MV-4-11 (cell line): ENCODE measurements at places on chromosomes 11 and 22.
A peak's percentile ranks its signal among the peaks of the same experiment; 100 is the strongest.

GRCh38 chr11:120655589-120655988 is 144.0 kb downstream of the GRIK4 start:
- no peak for DNase-seq

GRCh38 chr11:107549253-107549953 is 16.1 kb downstream of the ALKBH8 start:
- peak; percentile 17 for DNase-seq

DNA sequence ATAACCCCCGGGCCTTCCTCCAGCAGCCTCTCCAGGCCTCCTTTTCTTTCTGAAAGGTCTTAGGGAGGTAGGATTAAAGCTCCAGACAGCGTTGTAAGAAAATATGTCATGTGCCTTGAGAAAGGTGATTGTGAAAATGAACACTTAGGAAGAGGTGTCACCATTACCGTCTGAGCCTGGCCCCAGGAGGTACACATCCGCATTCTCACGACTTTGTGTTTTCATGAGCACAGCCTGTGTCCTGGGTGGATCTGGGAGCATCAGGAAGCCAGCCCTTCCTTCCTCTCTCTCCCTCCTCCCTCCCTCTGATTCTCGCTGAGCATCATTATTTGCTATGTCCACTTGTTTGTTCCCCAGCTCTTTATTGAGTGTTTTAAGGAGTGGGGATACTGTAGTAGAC is 105.1 kb upstream of the CRYBB3 start:
- DNase-seq, result no peak

DNA sequence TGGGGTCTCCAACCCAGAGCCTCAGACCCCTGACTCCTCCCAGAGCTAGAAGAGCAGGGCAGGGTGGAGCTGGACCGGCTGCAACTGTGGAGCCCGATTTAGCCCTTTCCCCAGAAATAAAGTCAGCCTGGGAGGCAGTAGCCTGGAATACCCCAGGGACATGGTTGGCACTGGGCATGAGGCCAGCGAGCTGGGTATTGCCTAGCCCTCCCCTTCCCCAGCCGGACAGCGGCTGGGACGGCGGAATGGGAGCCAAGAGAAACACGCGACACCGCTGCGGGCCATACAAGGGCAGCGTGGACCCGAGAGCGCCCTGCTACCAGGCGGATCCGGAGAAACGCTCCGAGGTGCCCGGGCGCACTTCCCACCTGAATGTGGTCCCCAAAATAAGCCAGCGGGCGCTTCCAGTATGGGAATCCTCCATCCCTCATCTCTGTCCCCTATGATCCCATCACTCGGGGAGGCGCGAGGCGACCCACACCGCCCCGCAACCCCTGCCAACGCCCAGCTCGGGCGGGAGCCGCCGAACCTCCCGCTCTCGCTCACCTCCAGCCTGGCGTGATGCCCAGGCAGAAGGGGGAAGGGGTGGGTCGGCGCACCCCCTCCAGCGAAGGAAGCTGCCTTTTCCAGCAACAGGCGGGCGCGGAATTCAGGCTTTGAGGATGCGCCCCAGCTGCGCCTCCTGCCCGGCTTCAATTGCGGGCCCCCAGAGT is 758 bp downstream of the MCAM start:
- DNase-seq, result no peak

DNA sequence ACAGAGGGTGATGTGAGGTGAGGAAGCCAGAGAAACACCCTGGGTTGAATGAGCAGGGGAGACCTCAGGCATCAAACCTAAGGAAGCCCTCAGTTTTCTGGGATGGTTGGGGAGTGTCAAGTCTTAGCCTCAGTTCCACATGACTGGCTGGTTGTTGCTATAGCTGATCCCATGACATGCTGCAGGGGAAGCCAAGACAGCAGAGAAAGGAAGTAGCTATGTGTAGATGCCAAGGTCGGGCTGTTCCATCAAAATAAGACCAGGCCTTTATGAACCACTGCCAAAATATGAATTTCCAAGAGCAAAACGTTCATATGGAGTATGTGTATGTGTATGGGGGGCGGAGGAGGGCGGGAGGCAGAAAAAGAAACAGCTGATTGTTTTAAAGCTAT is 11.6 kb downstream of the CD59 start:
- DNase-seq, result no peak

DNA sequence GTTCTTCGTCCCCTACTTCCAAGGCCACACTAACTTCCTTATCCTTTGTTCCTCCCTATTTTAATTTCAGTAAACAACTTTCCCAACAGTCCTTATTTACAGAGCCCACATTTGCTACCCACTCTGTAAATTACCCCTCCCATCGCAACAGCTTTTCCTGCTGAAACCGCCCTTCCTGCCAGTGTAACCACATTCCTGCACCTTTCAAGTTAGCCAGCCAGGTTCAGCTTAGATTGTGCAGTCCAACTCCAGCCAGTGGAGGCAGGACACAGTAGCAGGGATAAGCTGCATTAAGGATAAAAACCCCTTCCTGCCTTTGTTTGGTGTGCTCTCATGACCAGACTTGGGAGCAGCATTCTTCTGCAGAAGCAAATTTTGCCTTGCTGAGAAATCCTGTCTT is 768.3 kb upstream of the ARHGAP42 start:
- DNase-seq, result no peak

DNA sequence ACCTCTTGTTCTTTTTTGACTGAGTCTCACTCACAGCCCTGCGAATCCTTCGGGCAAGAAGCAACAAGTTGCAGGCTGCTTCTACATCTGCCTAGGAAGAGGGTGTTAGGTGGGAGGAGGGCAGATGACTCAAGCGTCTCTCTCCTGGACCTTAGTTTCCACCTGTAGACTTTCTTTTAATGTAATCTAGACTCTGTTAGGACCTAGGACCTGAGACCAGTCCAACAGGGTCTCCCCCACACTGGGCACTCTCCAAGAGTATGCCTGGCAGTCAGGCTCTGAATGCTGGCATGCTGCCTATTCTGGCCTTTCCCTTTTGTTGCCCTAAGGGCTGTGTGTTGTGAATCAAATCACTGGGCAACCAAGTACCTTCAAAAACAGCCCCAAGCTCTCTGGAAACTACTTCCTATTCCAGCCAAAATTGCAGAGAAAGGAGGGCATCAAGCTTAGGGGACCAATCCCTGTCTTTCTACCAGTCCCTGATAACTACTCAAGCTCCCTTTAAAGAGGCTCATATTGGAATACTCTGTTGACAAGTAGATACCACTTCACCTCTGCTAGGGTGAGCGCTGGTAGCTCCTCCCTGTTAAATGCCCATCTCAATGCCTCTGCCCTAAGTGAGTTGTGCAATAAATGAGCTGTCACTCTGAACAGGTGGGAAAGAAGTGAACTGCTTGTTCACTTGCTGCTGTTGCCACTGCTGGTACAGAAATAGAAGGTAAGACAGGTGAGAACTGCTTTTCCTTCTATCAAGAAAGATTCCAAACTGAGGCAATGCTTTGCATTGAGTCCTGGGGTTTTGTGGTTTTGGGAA is at the start of gene BBOX1:
BBOX1 (plus strand) TSS at position 514 of the 814 bp plus-strand sequence. CDS start 14,616 bp downstream, outside the sequence.
- no peak for DNase-seq

DNA sequence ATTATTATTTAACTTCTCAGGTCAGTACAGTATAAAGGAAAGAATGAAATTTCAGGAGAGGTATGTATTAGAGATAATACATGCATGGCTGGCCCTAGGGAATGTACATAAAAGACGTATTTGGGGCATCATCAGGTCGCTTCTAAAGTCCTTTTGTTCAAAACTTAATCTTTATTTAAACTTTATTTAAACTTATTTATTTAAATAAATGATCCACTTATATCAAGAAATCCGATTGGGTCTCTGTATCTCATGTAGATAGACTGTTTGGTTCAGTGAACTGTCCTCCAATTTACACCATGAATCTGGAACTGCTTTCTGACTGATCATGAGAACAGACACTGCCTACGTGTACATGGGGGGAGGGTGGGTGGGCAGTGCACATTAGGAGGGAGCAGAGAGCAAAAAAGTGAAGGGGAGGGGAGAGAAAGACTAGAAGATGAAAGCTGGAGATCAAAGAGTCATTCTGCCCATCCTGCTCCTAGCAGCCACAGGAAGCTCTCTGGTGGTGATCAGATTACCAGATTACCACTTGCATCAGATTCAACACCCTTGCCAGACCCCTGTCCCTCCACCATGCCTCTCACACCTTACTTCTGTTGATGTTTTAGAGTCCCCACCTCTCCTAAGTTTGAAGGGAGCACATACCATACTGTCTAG is 92.1 kb upstream of the MTMR2 start:
- no peak for DNase-seq

DNA sequence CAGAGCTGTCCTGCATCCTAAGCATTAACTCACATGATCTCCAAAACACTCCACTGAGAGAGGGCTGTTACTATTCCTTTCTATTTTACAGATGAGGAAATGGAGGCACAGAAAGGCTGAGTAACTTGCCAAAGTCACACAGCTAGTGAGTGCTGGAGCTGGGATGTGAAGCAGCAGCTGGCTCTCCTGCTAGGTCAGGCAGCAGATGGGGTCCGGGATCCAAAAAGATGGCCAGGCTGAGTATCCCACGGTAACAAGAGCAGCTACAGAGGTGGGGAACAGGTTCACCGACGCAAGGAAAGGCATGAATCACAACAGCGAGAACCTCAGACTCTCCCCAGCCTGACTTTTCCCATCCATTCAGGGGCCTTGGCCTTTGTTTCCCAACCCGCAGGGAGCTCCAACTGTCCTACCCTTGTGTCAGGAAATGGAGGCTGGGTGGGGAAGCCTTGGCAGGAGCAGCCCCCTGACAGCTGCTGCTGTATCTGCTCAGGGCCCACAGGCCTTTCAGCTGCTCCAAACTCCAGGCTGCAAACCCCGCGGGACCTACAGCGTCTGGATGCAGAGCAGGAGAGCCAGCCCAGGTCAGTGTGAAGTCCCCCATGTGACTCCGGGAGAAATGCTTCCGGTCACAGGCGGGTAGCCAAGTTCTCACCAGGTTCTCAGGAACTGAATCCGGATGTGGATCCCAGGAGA is 29.5 kb downstream of the DKK3 start:
- DNase-seq, result no peak

DNA sequence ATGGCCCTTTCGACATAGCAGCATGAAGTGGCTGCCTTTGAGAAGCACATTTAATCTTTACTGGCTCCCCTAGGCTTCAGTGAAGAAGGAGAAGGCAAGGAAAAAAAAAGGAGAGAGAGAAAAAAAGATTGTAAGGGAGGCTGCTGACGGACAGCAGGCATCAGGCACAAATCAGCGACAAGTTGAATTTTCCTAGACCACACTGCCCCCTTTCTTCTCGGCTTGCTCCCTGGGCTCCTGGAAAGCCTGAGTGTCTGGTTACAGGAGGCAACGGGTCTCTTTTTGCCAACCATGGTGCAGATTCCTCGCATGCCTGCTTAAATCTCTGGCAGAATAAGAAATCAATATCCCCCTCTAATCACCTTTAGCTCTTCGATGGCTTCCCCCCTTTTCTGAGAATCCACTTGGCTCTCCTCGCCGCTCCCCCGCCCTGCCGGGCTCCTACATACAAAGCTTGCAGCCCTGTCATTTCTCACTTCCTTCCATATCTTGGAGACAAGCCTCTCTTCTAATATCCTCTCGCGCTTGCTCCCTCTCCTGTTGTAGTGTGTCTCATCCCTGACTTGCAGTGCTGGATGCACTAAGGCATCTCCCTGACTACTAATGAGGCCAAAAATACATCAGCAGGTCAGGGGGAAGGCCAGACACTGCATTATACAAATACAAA is 14.3 kb downstream of the BLID start:
- no peak for DNase-seq

DNA sequence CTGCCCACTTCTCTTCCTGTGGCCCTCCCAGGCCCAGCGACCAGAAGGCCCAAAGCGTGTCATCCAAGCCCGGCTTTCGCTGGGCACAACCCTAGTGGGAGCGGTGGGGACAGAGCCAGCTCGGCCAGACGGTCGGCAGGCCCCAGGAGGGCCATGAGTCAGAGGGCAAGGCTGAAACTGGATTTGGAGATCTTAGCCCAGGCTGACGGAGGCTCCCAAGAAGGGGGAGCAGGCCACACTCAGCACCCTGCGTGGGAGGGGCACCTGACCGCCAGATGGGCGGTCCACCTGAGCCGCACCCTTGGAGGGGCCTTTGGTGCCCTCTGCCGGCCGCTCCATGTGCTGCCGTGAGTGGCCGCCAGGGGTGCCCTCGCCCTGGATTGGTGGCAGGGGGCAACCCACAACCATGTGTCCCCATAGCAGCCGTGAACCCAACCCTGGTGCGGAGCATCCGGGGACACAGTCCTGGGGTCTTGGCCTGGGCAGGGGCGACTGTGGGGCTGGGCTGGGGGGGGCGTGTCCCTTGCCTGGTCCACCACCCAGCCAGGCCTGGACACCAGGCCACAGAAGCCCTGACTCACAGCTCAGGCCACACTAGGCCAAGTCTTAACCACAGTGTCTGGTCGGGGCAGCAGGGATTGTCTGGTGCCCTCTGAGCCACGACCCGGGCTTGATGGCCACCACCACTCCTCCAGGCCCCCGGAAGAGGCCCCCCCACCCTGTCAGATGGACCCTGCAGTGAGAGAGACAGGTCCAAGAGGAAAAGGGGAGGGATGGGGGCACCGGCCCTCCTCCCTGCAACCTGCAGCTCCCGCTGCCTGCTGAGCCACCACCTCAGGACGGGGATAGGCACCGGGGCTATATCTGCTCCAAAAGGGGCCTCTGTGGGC is 19.2 kb upstream of the TALDO1 start:
- DNase-seq, result peak; percentile 73

DNA sequence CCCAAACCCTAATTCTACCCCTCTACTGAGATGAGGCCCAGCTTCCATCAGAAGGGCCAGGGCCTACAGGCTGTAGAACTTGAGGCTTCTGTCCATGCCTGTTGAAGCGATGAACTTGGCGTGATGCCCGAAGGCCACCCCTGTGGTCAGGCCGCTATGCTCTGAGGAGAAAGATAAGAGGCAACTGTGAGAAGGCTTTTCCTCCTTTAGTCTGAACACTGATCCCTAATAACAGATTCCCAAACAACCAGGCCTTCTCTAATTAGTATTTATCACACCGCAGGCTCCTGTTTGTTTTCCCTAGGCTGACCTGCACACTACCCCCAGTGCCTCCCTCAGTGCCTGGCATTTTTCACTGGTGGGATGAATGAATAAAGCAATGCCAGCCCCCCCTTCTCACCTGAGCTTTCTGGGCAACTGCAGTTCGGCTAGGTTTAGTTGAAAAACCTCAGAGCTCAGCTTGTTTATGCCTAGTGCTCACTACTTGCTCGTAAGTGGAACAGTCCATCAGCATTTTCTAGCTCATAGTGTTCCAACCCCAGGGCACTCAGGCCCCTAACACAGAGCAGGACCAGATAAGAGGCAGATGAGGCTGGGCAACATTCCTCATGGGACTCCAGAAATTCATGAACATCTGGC is 15.2 kb downstream of the PRPF19 start:
- no peak for DNase-seq

DNA sequence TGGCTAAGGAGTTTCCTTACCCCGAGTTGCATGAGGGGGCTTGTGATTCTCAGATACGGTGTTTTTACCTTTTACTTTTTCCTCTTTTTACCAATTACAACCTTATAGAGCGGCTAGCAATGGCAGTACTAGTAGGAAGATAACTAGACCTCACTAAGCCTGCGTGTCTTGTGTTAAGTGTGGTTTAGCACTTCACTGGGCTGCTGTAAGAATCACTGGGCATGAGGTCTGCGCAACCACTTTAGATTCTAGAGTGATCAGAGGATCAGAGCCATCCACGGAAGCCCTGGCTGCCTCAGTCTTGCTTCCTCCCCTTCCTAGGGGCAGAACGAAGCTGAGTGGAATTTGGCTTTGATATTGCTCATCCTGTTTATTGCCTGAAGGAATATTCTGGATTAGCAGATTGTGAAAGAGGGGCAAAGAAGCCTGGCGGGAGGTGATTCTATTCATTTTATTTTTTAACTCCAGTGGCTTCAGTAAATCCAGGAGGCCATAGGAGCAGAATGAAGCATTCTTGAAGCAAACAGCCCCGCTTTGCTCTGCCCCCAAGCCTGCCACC is 88.5 kb downstream of the GRAMD1B start:
- no peak for DNase-seq

GRCh38 chr11:68377389-68377795 is 65.0 kb downstream of the LRP5 start:
- no peak for DNase-seq

- DNase-seq, result no peak
These were observed 151.7 kb downstream of the SPON1 start for GRCh38 chr11:14114269-14114668.
